ENCODE measurements at places on chromosomes 4 and X.

DNA sequence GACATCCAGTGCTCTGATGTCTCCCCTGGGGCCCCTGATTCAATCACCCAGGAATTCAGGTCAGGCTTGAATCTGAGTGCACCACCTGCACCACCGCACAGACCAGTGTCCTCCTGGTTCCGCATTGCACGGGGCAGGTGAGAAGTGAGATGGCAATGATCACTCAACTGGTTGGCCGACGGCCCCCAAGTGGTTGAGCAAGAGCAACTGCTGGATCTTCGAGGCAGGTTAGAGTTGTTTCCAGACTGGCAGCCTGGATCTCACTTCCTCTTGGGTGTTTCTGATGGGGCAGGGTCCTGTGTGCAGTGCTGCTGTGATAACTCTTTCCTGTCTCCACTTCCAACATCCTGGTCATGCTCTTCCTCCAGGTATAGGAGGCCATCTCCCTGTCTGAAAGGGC lies 50.4 kb downstream of the C4orf50 start:
- no peak for DNase-seq

GRCh38 chr4:154125340-154125739 lies 336.5 kb upstream of the SFRP2 start:
- DNase-seq = no peak

DNA sequence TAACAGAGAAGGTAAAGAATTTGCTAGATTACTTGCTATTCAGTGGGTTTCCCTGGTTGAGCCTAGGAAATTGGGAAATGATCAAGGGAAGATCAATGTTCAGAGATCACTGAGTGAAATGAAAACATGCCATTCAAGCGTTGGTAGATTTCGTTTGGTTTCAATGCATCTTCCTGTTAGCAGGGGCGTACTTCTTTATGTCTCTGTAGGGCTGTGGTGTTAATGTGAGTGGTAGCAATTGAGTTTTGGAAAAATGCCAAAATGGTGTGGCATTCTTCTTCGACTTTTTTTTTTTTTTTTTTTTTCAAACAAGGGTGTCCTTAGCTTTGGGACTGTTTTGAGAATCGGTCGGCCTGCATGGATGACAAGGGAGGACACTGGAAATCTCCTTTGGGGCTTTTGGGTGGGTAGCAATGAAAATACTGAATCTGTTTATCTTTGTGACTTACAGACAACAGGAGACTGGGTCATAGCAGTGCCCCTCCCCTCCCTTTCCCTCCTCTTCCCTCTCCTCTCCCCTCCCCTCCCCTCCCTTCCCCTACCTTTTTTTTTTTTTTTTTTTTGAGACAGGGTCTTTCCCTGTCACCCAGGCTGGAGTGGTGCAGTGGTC lies 50.4 kb downstream of the SPRY1 start:
- no peak for DNase-seq

- DNase-seq = no peak
Observed at GRCh38 chr4:18803781-18804180, 782.2 kb upstream of the LCORL start.

DNA sequence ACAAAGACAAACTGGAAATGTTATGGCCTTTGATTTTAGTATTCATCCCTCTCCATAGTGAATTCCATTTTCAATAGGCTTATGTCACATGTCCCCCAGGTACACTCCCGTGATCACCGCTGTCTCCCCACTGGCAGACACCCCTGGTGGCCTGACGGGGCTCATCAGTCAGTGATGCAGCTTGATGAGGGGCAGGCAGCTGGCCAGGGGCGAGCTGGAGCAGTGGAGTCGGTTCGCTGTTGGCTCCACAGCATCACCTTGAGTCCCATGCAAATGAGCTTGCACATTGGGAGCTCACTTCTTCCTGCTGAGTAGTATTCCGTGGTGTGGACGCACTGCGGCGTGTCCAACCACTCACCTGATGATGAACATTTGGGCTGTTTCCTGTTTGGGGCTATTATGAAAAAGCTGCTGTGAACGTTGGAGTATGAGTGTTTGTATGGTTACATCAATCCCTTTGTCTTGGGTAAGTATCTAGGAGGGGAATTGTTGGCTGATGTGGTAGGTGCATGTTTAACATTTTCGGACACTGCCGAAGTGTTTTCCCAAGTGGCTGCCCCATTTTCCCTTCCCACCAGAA lies 5.2 kb downstream of the TREX2 start:
- DNase-seq = no peak

GRCh38 chrX:150366951-150367545 lies 3.9 kb downstream of the MAMLD1 start:
- DNase-seq = no peak

GRCh38 chr4:145061318-145061920 lies 36.6 kb downstream of the ANAPC10 start:
- DNase-seq = no peak

DNA sequence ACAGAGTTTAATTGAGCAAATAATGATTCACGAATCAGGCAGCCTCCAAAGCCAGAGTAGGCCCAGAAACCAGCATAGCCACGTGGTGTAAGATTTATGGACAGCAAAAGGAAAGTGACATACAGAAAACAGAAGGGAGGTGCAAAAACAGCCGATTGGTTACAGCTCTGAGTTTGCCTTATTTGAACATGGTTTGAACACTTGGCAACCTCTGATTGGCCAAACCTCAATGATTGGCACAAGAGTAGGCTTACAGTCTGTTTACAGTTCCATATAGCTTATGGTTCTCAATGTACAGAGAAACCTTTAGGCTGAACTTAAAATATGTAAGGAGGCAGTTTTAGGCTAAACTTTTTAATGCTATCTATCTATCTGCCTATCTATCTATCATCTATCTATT lies 394.8 kb downstream of the CFAP47 start:
- no peak for DNase-seq

- DNase-seq = no peak
Observed at GRCh38 chrX:10016519-10017132, 49.5 kb downstream of the CLDN34 start.

- DNase-seq = no peak
Observed at GRCh38 chr4:46986922-46987638, 6.3 kb downstream of the GABRA4 start.

- no peak for DNase-seq
Observed at GRCh38 chr4:128249787-128250668, 37.6 kb downstream of the PGRMC2 start.

GRCh38 chrX:53685711-53686110 lies 808 bp downstream of the HUWE1 start:
- DNase-seq = no peak

DNA sequence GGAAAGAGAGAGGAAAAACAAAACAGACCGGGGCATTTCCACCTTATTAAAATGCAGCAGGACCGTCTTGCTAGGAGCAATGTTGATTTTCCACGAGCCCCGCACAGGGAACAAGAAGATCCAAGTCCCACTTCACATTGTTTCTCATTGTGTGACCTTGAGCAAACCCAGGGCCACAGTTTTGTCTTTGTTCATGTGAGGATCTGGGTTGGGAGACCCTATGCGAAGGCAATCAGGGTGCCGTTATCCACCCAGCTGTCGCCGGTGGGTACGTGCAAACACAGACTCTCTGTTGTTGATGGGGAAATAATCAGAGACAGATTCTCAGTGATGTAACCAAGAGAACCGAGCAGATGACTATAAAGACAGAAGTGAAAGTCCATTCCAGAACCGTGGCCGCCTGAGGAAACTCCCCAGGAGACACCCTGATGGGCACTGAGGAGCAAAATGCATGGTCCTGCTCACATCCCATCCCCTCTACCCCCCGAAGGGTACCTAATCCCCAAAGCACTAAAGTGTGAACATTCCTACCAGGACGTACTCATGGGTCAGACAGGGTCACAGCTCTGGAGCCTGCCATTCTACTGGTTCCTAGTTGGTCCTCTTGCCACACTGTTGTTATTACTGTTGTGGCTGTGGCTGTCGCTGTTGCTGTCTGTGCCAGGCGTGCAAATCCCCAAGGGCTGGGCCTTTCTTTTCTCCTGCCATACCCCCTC lies 102.7 kb upstream of the RBPJ start:
- peak; percentile 44 for DNase-seq

DNA sequence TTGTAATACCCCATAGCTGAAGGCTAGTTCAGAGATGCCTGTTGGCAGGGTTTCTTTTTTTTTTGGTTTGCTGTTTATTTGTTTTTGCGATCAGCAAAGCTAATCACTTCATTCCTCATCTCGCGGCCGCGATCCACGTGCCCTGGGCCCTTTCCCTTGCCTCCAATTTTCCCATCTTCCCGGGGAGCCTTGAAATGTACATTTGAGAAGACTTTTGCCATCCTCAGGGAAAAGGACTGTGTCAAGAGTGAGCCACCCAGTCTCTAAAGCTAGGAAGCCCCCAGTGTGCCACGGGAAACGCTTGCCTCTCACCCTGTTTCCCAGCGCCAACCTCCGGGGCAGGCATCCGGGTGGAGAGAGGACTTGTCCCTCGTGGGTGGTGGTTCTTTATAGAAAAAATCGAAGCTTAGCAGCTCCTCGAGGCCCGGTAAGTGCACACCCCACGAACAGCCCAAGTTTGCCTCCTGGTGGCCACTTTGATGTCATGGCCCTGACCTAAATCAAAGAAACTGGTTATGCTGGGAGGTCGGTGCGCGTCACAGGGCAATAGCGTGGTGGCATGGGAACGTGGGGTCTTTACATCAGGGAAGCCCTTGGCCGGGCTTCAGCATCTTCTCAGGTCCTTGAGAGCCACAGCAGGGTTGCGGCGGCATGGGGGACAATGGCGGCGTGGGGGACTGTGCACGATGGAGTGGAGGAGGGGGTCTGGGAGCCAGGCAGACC lies 42.0 kb downstream of the MAP7D3 start:
- no peak for DNase-seq

- DNase-seq = no peak
Observed at GRCh38 chrX:1821846-1822245, 207.0 kb downstream of the ASMT start.

GRCh38 chr4:149555146-149555545 lies 260.5 kb downstream of the IQCM start:
- no peak for DNase-seq

DNA sequence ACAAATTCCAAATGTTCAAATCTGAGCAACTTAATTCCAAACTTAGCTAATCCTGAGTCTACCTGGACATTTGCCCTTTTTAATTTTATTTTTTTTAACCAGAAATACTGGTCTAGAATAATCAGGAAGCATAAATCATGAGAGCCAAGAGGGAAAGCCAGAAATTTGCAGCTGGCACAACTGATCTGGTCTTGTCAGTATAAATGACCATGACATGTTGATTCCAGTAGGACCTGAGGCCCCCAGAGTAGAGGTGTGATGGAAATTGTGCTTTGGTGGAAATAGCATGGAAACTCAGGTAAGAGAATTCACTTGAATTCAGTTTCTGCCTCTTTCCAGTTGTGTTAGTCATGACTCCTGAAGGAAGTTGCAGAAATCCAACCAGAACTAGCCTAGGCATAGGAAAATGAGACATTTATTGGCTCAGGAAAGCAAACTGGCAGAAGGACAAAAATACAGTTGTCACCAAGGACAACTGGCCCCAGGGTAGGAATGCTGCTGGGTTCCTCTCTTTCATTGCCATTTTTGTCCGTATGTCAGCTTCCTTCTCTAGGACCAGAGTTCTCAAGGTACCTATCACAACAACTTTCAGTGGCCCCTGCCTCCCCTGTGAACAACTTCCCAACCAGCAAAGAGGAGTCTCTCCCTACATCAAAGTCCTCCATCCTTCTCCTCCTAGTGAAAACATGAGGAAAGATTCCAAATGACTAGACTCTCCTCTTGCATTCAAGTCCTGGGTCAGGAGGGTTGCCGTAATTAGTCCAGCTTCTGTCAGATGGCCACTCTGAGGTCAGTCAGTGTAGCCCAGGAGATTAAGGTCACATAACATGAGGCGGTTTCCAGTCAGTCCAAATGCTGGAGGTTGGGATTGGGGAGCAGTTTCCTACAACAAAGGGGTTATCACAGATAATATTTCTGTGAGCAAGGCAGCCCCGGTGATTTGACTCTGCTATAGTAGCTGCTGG lies 29.3 kb upstream of the MYOZ2 start:
- DNase-seq = no peak

- no peak for DNase-seq
Observed at GRCh38 chr4:48815483-48815882, 15.4 kb upstream of the OCIAD1 start.

GRCh38 chr4:77188498-77189220 lies 31.7 kb downstream of the CCNG2 start:
- DNase-seq = peak; percentile 41

- no peak for DNase-seq
Observed at GRCh38 chrX:95330292-95330691, 1354.3 kb upstream of the DIAPH2 start.

DNA sequence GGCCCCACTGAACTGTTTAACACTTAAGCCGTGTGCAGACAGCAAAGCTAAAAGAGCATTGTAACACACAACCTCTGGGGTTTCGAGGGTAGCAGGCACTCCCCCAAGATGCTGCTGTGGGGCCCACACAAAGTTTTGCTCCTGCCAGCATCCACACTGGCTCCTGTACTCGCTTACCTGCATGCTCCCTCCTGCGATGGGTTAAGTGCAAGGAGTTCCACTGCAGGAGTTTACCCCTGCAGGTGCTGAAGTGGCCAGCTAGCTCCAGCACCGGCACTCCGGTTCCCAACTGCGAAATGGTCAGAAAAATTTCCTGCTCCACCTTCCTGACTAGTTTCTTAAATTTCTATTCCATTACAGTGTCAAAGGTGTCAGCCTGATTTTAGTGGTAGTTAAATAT lies 443.5 kb downstream of the PCDH10 start:
- no peak for DNase-seq

DNA sequence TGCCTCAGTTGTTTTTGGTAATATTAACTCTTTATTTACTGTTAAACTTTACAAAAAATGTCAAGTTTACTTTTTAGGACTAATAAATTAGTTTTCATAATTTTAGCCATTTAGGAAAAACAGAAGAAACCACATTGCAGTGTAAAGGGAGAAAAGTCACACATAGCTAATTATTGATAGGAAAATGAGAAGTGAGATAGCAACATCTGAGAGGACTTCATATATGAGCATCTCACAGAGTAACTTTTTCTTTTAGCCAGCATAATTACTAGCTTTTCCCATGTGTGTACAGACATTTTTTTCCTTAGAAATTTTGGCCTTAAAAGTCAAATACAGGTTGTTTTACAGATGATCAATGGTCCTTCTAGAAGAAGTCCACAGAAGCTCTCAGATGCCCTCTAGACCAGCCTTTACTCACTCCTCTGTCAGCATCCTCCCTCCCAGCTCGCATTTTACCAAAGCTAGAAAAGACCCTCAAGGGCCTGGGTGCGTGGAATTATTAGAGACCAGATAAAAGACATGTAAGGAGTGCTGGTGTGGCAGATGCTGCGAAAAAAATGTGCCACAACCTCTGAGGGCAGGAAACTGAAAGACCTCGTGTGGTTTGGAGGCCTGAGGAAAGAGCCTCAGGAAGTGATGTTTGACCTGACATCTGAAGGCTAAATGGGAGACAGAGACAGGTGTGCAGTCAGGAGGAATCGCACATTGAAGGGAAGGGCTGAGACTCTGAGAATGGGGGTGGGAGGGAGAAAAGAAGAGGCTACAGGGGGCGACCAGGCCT lies 156.9 kb downstream of the CBR4 start:
- no peak for DNase-seq

DNA sequence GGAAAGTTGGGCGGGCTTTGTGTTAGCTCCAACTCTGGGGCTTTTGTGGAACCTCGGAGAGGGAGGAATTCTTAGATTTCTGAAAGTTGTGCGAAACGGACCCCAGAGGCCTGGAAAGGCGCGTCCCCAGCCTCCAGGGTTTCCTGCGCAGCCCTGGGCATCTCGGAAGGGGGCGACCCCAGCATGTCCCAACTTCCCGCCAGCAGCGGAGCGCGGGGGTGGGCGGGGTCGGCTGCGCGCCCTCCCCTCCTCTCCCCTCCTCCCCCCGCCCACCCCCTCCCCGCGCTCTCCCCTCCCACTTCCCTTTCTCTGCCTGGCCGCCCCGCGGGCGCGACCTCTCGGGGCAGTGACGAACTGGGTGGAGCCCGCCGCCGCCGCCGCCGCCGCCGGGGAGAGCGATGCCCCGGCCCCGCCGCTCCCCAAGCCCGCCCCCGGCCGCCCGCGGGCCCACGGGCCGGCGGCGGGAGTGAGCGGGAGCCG lies 16.8 kb downstream of the PTTG2 start:
- peak; percentile 57 for DNase-seq
